ENCODE measurements at places on chromosomes 4 and X. TPM values are rescaled to one million over a fixed set of nuclear protein-coding genes. Genes with fewer than 3 reads are reported as not detected.

Gene SAGE1
- not detected for total RNA-seq

Gene USP26
- not detected for total RNA-seq

Gene GNRHR
- total RNA-seq = not detected

Gene CSAG1
- not detected for total RNA-seq

Gene APELA
- 153 TPM for total RNA-seq

Gene GBA3
- total RNA-seq = not detected

Gene TMPRSS11F
- total RNA-seq = 0.27 TPM

Gene SSX1
- total RNA-seq = not detected

Gene MND1
- 26.2 TPM for total RNA-seq

Gene HCFC1
- total RNA-seq = 188 TPM

Gene DDIT4L
- 7.0 TPM for total RNA-seq

Gene HTN3
- not detected for total RNA-seq

GRCh38 chrX:81367291-81367690, 165.4 kb downstream of the SH3BGRL start:
- no peak for DNase-seq
- H3K36me3 ChIP-seq = no peaks in the 10 kb centered on the region
- no peaks in the 10 kb centered on the region for H3K27me3 ChIP-seq
- H3K4me1 ChIP-seq = no peaks in the 10 kb centered on the region
- no peak overlapping the region for H3K27ac ChIP-seq
- no peak overlapping the region for H3K4me3 ChIP-seq

- H3K4me3 ChIP-seq = no peak overlapping the region
- H3K4me1 ChIP-seq = peaks cover 29% of the 10 kb centered on the region
Observed at GRCh38 chr4:52841682-52842456, 20.2 kb upstream of the RASL11B start.

DNA sequence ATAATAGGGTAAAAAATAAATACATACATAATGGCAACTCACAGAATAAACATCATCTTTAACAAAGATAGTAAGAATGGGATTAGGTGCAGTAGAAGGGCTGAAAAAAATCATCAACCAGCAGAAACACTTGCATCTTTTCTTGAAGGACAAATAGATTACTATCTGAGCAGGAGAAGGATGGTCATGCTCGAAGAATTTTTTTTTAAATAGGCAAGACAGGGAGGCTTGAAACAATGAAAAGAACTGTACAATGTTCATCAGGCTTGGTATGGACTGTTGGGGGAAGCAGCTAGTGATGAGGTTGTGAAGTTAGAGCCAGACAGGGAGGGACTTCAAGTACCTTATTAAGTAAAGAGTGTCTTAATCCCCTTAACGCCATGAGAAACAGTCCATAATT, 167.4 kb upstream of the LDB2 start:
- no peak for DNase-seq
- no peaks in the 10 kb centered on the region for H3K27me3 ChIP-seq
- H3K4me3 ChIP-seq = no peak overlapping the region
- H3K4me1 ChIP-seq = no peaks in the 10 kb centered on the region
- H3K27ac ChIP-seq = no peak overlapping the region

GRCh38 chrX:153387345-153387744, 13.8 kb downstream of the PNMA6E start:
- H3K36me3 ChIP-seq = no peaks in the 10 kb centered on the region
- no peaks in the 10 kb centered on the region for H3K4me1 ChIP-seq
- DNase-seq = no peak
- no peak overlapping the region for H3K27ac ChIP-seq

DNA sequence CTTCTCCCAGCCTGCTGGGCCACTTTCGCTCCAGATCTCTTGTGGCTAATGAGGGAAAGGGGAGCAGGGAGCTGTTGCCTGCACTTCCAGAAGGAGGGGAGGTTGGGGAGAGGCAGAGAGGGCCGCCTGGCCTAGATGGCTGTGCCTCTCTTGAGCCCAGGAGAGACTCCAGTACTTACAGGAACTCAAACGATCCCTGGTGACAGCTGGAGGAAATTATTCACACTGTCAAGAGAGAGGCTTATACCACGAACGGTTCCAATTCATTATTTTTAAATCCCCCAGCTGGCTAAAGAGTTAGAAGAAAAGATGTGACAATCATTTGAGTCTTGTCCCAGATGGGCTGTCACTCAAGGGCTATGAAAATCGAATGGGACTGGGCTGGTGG, 96.1 kb downstream of the PHKA2 start:
- peak overlapping the region; percentile 51 for H3K4me3 ChIP-seq
- no peak overlapping the region for H3K27ac ChIP-seq
- H3K27me3 ChIP-seq = no peaks in the 10 kb centered on the region
- DNase-seq = no peak
- H3K36me3 ChIP-seq = no peaks in the 10 kb centered on the region
- H3K4me1 ChIP-seq = no peaks in the 10 kb centered on the region

- H3K27me3 ChIP-seq = no peaks in the 10 kb centered on the region
- H3K36me3 ChIP-seq = no peaks in the 10 kb centered on the region
- DNase-seq = no peak
- H3K4me3 ChIP-seq = no peak overlapping the region
- H3K27ac ChIP-seq = no peak overlapping the region
- no peaks in the 10 kb centered on the region for H3K4me1 ChIP-seq
Observed at GRCh38 chr4:130393642-130394041, 1297.7 kb downstream of the C4orf33 start.

GRCh38 chr4:29619168-29619567, 1101.0 kb upstream of the PCDH7 start:
- no peaks in the 10 kb centered on the region for H3K27me3 ChIP-seq
- H3K27ac ChIP-seq = no peak overlapping the region
- no peak overlapping the region for H3K4me3 ChIP-seq
- DNase-seq = no peak
- no peaks in the 10 kb centered on the region for H3K36me3 ChIP-seq

GRCh38 chr4:174332741-174333493, 49.2 kb downstream of the CEP44 start:
- no peaks in the 10 kb centered on the region for H3K27me3 ChIP-seq
- H3K4me3 ChIP-seq = no peak overlapping the region

- no peak overlapping the region for H3K4me3 ChIP-seq
- DNase-seq = no peak
- peak overlapping the region; percentile 77 for H3K27ac ChIP-seq
- no peaks in the 10 kb centered on the region for H3K36me3 ChIP-seq
Observed at GRCh38 chr4:145881576-145881975, 57.0 kb downstream of the ZNF827 start.

- peak; percentile 21 for DNase-seq
- 0 out of 2 replicates have a peak, but pooled peaks cover 6% of the 10 kb centered on the region for H3K4me1 ChIP-seq
- no peak overlapping the region for H3K27ac ChIP-seq
- no peaks in the 10 kb centered on the region for H3K27me3 ChIP-seq
- H3K4me3 ChIP-seq = no peak overlapping the region
Observed at GRCh38 chr4:19693936-19694570, 557.7 kb upstream of the SLIT2 start.

GRCh38 chr4:36026348-36026880, 217.9 kb downstream of the ARAP2 start:
- no peak overlapping the region for H3K4me3 ChIP-seq
- H3K27me3 ChIP-seq = no peaks in the 10 kb centered on the region
- DNase-seq = peak; percentile 2
- H3K36me3 ChIP-seq = no peaks in the 10 kb centered on the region
- H3K27ac ChIP-seq = no peak overlapping the region

DNA sequence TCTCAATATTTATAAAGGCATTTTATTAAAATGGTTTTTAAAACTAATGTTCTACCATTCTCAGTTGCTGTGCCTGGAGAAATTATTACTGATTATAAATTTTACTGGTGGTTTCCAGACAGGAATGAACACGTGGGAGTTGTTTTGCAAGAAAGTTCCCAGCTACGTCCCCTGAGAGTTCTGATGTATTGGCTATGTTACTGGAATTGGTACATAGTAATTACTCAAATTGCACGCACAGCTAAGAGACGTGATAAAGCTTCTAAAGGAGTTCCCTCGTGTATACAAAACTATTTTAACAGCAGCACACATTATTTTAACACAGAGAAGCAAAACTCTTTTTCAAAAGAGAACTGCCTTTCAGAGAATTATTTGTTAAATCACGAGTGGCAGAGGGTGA, 292.2 kb downstream of the NLGN4X start:
- no peak overlapping the region for H3K4me3 ChIP-seq
- no peaks in the 10 kb centered on the region for H3K4me1 ChIP-seq
- H3K27me3 ChIP-seq = no peaks in the 10 kb centered on the region

DNA sequence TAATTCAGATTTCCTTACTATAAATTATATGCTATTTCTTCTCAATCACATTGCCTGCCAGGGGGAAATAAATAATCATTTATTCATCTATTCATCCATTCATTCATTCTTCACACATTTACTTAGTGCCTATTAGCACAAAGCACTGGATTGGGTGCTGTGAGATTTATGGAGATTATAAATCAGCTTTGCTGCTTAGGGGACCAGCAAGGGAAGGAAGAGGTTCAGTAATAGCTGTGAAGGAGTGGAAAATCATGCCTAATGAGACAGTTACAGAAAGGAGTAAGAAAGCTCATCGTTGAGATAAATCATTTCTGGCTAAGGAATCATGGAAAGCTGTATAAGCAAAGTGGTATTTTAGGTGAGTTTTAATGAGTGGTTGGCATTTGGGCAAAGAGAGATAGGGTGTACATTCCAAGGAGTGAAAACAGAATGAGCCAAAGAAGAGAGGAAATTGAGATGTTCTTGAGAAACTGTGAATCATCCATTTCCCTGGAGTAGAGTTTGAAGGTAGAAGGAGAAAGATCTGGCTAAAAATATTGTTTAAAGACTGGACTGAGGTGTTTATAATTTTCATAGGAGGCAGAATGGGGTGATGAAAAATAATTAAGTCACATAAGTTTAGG, 9.6 kb downstream of the ARSJ start:
- no peaks in the 10 kb centered on the region for H3K27me3 ChIP-seq
- no peak overlapping the region for H3K27ac ChIP-seq
- no peaks in the 10 kb centered on the region for H3K4me1 ChIP-seq
- no peaks in the 10 kb centered on the region for H3K36me3 ChIP-seq
- no peak overlapping the region for H3K4me3 ChIP-seq

- H3K4me1 ChIP-seq = no peaks in the 10 kb centered on the region
- H3K27ac ChIP-seq = no peak overlapping the region
- no peak overlapping the region for H3K4me3 ChIP-seq
- H3K27me3 ChIP-seq = no peaks in the 10 kb centered on the region
Observed at GRCh38 chrX:51608126-51608525, 10.6 kb downstream of the CENPVL3 start.

GRCh38 chrX:114127411-114128025, 456.4 kb upstream of the HTR2C start:
- H3K27ac ChIP-seq = no peak overlapping the region
- H3K4me3 ChIP-seq = no peak overlapping the region
- no peaks in the 10 kb centered on the region for H3K36me3 ChIP-seq
- H3K27me3 ChIP-seq = no peaks in the 10 kb centered on the region

DNA sequence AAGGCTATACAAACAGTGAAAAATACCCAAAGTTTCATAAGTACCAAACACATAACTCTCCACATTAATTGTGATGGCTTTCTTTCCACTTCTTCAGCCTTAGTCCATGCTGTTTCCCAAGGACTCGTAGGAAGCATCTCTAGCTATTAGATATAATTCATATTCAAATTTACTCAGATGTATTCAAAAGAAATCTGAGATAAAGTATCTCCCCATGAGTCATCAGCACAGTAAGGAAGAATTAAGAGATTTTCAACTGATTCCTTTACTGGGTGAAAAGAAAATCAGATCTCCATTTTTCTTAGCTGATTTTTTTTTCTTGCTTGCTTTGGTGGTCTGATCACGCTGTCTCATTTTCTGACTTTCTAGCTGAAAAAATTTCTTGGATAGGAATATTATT, 71.7 kb downstream of the MID1 start:
- peaks cover 50% of the 10 kb centered on the region for H3K4me1 ChIP-seq
- H3K27ac ChIP-seq = no peak overlapping the region
- no peaks in the 10 kb centered on the region for H3K27me3 ChIP-seq
- H3K4me3 ChIP-seq = no peak overlapping the region

- H3K4me3 ChIP-seq = no peak overlapping the region
- no peaks in the 10 kb centered on the region for H3K4me1 ChIP-seq
- H3K27ac ChIP-seq = no peak overlapping the region
- no peaks in the 10 kb centered on the region for H3K27me3 ChIP-seq
- no peak for DNase-seq
- H3K36me3 ChIP-seq = no peaks in the 10 kb centered on the region
Observed at GRCh38 chrX:133570549-133570948, 155.3 kb upstream of the GPC4 start.

DNA sequence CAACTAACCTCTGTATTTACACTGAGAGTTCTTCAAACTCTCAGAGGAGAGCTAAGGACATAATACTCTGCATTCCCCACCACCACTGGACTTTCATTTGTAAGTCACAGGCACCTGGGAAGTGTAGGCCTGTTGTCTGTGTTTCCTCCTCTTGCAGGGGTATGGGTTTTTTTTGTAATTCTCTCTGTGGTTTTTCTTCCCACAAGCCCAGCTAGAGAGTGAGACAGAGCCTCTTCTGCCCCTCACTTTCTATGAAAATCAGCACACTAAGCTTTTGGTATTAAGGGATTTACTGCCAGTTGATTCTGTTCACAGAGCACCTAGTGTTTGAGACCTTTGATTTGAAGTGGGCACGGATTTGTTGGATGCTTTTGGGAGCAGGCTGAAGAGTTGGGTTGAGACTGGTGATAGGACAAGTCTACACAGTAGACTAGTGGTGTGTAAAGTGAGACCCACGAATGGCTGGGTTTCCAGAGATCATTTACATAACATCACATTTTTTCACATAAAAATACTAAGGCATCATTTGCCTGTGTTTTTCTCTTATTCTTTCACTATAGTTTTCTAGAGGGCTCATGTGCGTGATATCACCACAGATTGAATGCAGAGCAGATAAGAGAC, 28.9 kb upstream of the WDR17 start:
- no peak overlapping the region for H3K4me3 ChIP-seq
- no peak for DNase-seq
- H3K36me3 ChIP-seq = no peaks in the 10 kb centered on the region
- no peak overlapping the region for H3K27ac ChIP-seq
- no peaks in the 10 kb centered on the region for H3K4me1 ChIP-seq

- H3K36me3 ChIP-seq = no peaks in the 10 kb centered on the region
- H3K27ac ChIP-seq = no peak overlapping the region
- H3K4me3 ChIP-seq = no peak overlapping the region
- H3K4me1 ChIP-seq = no peaks in the 10 kb centered on the region
- no peaks in the 10 kb centered on the region for H3K27me3 ChIP-seq
- peak; percentile 68 for DNase-seq
Observed at GRCh38 chr4:189202182-189202868, 738.3 kb upstream of the FRG1 start.

- no peak for DNase-seq
- H3K36me3 ChIP-seq = no peaks in the 10 kb centered on the region
- no peak overlapping the region for H3K27ac ChIP-seq
Observed at GRCh38 chr4:175419236-175419718, 392.8 kb downstream of the GPM6A start.

All from GM23338 (cell line).